ENCODE measurements at places on chromosomes 7 and 10. TPM values are rescaled to one million over a fixed set of nuclear protein-coding genes. Genes with fewer than 3 reads are reported as not detected.

DNA sequence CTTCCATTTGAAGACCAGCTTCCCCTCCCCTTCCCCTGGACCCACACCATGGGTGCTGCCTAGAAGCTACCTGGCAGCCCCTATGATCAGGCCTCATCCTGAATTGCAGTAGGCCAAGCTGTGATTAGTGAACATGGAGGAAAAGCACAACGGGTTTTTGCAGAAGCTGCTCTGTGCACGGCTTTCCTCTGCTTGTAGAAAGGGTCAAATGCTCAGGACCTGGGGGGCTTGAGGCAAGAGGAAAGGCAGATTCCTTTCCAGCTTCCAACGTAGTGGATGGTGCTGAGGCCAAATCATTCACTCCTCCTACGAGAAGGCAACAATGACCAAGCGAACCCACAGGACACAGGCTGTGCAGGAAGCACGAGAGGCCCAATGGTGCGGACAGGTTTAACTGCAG, 410.3 kb upstream of the SHH start:
- DNase-seq = no peak
- H3K4me3 ChIP-seq = no peak overlapping the region
- H3K36me3 ChIP-seq = no peaks in the 10 kb centered on the region
- no peaks in the 10 kb centered on the region for H3K27me3 ChIP-seq
- H3K4me1 ChIP-seq = no peaks in the 10 kb centered on the region
- no peak overlapping the region for H3K27ac ChIP-seq

Gene TDRD1
- 0.13 TPM for total RNA-seq

Gene COL28A1
- total RNA-seq = not detected

Gene AGR2
- total RNA-seq = not detected

DNA sequence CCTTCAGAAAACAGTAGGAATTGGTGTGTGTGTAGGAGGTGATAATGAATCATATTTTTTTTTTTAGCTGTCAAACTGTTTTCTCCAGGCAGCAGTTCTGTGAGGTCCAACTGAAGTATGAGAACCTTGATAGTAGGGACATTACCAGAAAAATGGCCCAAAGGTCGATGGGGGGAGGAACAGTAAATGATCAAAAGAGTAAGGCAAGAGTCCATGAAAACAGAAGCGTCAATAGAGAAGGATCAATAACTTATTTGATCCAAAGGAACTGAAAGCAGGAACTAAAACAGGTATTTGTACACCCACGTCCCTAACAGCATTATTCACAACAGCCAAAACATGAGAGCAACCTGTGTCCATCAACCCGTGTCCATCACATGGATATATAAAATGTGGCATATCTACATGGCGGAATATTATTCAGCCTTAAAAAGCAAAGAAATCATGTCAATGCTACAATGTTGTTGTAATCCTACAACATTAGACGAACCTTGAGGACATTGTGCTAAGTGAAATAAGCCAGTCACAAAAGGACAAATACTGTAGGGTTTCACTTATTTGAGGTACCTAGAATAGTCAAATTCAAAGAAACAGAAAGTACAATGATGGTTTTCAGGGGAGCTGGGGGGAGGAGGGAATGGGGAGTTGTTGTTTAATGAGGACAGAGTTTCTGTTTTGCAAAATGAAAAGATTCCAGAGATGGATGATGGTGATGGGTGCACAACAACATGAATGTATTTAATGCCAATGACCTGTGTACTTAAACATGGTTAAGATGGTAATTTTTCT, 214.0 kb upstream of the KLF14 start:
- peaks cover 31% of the 10 kb centered on the region for H3K36me3 ChIP-seq
- no peak for DNase-seq
- peak overlapping the region; percentile 64 for H3K4me3 ChIP-seq
- peak overlapping the region; percentile 85 for H3K27ac ChIP-seq

Gene OPALIN
- total RNA-seq = not detected

- DNase-seq = no peak
- H3K4me3 ChIP-seq = no peak overlapping the region
- no peaks in the 10 kb centered on the region for H3K4me1 ChIP-seq
- H3K36me3 ChIP-seq = no peaks in the 10 kb centered on the region
- no peaks in the 10 kb centered on the region for H3K27me3 ChIP-seq
Measured at GRCh38 chr7:157711353-157711888, 374.6 kb downstream of the DNAJB6 start.

Gene COBL
- total RNA-seq = not detected

Measured in activated T-helper 1 cell treated with anti-CD3 and anti-CD28 coated beads, Interleukin-12 subunit alpha, Interleukin-12 subunit beta, Interleukin-2, Interleukin-4 antibody, amounts not matched to agents 30 ng/mL and 10 ng/mL and 1 ng/mL, durations not matched to agents 14 hours and 24 hours and 36 hours (primary cell).